ENCODE measurements at places on chromosomes 4 and X. TPM values are rescaled to one million over a fixed set of nuclear protein-coding genes. Genes with fewer than 3 reads are reported as not detected.

Gene CBR4
- 24.1 TPM for total RNA-seq

Gene CXorf51B
- total RNA-seq = not detected

Gene C1QTNF7
- 13.8 TPM for total RNA-seq

Gene NHS
- 1.3 TPM for total RNA-seq

Gene SLC7A11
- 3.3 TPM for total RNA-seq

Gene ANOS1
- total RNA-seq = 0.52 TPM

Gene SPANXB1
- not detected for total RNA-seq

Gene ADGRA3
- total RNA-seq = 45.9 TPM

Gene COPS4
- total RNA-seq = 12.7 TPM

Gene IDH3G
- 25.2 TPM for total RNA-seq

Gene PSAPL1
- total RNA-seq = not detected

Gene GRSF1
- 38.7 TPM for total RNA-seq

Gene MGAT4D
- not detected for total RNA-seq

Gene FSTL5
- total RNA-seq = not detected

Gene NDST3
- total RNA-seq = not detected

Gene NPNT
- 28.7 TPM for total RNA-seq

Gene EFNB1
- total RNA-seq = 10.9 TPM

Gene GAB3
- total RNA-seq = 0.66 TPM

Gene TEX11
- total RNA-seq = 0.66 TPM

Gene ARSJ
- 3.6 TPM for total RNA-seq

Gene ADH5
- 63.3 TPM for total RNA-seq

Gene GAGE12F
- not detected for total RNA-seq

Gene CT47B1
- not detected for total RNA-seq

All from body of pancreas (tissue), 4 donors.